Cerebellar nuclear complex (tissue), 1 donor: ENCODE measurements at places on chromosomes 2 and 18.

DNA sequence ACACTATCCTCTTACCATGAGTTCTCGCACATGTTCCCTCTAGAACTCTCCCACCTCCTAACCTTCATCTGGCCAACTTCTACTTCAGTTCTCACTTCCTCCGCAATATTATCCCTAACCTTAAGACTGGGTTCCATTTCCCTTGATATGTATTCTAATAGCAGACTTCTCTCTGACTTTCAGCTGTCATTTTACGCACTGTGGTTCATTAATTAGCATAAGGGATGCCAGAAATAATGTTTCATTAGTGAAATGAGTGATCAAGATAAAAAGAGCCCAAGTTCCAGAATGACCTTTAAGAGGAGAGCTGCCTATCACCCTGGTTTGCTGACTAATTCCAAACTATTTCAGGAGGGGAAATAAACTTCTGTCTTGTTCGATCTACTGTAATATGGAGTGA lies 108.6 kb upstream of the CCDC150 start:
- no peak for DNase-seq

GRCh38 chr2:46550686-46551404 lies 71.5 kb downstream of the TMEM247 start:
- DNase-seq, result no peak

DNA sequence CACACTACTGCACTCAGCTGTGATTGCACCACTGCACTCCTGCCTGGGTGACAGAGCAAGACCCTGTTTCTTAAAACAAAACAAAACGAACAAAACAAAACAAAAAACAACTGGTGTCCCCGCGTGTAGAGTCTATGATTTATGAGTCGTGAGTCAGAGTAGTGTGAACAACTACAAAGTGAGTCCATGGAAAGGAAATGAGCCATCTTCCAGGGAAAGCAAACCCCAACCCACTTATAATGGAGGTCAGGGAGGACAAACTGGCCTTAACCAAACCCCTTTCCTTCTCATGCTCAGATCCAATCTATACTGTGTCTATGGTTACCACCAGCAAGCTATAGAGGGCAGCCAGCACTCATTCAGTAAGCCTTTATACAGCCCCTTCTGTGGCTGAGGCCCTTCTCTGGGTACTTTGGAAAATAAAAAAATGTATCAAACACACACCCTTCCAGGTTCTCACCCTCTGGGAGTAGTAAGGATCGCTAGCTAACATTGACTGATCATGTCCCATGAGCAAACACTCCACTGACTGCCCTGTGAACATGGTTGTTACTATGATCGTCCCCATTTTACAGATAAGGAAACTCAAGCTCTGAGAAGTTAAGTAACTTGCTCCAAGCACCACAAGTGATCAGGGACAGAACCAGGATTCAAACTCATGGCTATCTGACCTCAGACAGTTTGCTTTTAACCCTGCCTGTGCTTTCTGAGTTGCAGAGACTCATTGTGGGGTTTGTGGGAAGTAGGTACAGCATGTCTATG lies 24.7 kb upstream of the COLEC12 start:
- DNase-seq, result no peak

DNA sequence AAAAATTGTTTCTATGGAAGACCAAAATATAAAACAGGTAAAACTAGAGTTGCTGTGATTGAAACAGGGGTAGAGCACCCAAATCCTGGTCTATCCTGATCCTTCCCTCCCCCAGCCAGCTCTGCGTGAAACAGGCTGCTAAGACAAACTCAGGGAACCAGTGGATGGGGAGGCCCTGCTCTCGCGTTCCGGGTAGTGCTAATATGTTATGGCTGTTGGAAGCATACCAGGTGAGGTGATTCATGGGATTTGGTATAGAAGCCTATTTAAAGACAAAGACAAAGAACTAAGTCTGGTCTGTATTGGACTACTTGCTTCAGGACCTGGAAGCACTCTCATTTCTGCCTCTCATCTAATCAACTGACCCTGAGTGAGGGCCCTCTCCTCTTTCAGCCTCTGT lies 63.0 kb upstream of the CCBE1 start:
- no peak for DNase-seq

DNA sequence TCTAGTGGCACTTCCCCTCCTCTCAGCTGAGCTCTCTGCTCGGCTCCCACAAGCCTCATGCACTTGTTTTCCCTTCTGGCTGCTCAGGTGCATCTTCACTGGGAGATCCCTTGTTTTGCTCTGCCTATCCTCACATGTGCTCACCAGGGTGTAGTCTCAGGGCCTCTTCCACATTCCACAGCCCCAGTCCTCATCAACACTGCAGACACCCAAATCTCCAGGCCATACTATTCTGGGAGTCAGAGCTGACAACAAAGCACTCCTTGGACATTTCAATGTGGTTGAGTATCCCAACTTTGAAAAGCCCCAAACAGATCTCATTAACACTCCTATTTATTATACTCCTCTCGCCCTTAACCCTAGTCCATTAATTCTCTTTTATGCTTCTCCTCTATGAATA lies 71.3 kb downstream of the CCDC93 start:
- DNase-seq, result no peak

- DNase-seq, result no peak
These were observed 243.2 kb upstream of the HDAC4 start for GRCh38 chr2:239644011-239644410.

DNA sequence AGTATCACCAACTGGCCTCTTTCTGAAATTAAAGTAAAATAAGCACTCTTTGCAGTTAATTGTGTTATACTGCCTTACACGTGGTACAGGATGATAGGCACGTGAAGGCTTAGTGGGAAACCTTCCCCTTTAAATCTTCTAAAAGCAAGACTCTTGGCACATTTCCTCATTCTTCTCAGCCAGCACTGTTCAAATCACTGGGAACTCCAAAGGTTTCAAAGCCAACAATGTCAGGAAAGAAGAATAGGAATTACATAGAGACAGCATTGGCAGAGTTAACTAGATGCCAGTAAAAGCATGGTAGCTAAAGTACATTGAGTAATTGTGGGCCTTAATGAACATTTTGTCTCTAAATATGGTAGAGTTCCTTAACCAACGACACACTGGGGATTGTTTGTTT lies 96.4 kb downstream of the DTNA start:
- no peak for DNase-seq

DNA sequence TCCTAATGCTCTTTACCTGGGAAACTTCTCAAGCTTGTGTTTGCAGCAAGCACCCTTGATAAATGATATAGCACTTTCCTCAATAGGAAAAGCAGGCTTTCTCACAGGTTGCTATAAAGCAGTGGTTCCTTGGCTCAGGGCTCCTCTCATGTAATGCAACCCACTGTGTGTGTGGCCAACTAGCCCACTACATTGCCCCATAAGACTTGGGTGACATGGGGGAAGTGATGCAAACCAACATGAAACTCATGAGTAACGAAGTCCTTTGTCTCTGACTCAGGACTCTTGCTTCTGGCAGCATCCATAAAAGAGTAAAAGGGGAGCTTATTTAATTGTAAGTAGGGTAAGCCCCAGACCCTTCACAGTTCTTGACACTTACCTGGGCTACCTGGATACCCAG lies 106.9 kb downstream of the COL4A4 start:
- DNase-seq, result no peak

DNA sequence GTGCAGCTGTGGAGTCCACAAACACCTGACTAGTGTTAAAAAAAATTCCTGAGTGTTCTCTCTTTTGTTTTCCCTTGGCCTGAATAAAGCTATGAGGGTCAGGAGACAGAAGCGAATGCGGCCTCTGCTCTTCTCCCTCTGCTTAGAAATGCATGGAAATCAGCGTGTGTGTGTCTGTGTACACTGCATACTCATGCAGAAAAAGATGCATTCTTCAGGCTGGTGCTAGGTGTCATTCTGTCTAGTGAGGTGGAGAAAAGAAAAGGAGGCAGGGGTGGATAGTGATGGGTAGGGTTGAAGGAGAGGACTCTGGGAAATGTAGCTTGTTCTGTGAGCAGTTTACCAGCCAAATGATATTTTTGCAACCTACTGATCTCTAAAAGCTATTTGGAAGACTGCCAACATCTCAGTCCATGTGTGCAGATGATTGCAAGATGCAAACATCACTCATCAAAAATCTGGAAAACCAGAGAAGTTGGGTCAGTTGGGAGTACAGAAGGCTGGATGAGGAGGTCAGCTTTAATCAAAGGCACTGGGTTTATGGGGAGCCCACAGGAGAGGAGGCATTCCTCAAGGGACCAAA lies 177.7 kb downstream of the INSIG2 start:
- no peak for DNase-seq

DNA sequence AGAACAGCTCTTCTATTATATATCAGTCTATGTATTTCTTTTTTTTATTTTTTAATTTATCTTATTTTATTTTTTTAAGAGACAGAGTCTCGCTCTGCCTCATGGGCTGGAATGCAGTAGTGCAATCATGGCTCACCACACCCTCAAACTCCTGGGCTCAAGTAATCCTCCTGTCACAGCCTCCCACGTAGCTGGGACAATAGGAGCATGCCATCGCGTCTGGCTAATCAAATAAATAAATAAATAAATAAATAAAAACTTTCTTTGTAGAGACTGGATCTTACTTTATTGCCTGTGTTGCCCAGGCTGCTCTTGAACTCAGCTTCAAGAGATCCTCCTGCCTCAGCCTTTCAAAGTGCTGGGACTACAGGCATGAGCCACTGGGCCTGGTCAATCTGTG lies 117.0 kb downstream of the RBMS1 start:
- DNase-seq, result no peak

DNA sequence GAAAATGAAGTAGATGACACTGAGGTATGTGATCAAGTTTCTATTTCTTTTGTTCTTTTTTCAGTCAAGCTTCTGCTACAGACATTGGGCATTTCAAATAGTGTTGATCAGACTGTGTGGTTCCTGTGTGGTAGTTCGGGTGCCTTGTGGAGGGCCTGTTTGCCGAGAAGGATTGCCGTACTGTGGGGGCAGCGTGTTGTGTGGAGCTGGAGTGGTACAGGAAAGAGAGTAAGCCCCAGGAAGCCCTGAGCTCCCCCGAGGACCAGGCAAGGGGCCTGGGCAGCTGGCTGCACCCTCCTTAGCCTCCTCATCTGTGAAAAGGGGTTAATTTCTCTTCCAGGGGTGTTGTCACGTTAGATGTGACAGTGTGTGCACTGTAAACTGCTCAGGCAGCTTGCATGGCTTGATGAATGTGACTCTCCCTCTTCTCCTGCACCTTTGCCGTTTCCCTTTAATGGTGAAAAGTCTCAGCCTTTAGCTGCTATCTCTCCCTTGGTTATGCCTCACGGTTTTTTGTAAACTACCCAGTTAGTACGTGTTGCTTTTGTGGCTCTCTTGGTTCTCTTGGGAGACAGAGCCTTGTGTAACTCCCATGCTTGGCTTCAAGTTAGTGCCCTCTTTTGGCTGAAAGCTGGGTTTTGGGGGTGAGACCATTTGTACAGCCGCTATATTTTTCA lies 19.5 kb downstream of the C2orf74 start:
- no peak for DNase-seq

GRCh38 chr2:72431737-72432136 lies 284.1 kb upstream of the CYP26B1 start:
- DNase-seq, result no peak

DNA sequence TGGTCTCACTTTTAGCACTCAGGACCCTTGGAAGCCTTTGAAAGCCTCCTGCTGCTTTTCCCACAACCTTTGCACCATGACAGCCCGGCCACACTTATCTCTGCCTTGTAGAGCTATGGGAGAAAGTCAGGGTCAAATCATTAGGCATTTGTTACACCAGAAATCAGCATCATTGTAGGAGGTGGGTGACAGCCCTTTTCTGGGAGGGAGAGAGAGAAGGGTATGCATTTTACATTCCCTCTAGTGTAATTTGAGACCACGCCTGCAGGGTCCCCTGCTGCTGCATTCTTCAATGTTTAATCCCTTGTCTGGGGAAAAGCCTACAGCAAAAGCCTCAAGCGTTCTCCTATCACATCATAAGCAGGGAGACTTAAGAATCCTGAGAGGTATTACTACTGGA lies 766.8 kb upstream of the FAM98A start:
- no peak for DNase-seq

GRCh38 chr2:219737270-219737691 lies 109.9 kb downstream of the SLC4A3 start:
- no peak for DNase-seq

DNA sequence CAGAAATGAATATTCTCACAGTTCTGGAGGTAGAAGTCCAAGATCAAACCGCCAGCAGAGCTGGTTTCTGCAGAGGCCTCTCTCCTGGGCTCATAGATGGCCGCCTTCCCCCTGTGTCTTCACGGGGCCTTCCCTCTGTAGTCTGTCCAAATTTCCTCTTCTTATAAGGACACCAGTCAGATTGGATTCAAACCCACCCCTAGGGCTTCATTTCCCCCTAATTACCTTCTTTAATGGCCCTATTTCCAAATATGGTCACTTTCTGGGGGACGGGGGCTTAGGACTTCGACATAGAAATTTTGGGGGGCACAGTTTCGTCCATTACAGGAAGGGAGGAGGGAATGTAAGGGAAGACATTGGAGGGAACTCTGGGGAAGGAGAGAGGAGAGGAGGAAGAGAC lies 132.6 kb downstream of the DDX1 start:
- DNase-seq, result no peak

- DNase-seq, result peak; percentile 14
These were observed 24.3 kb downstream of the ASAP2 start for GRCh38 chr2:9230881-9231280.

- no peak for DNase-seq
These were observed 41.9 kb downstream of the RHOB start for GRCh38 chr2:20488782-20489181.

DNA sequence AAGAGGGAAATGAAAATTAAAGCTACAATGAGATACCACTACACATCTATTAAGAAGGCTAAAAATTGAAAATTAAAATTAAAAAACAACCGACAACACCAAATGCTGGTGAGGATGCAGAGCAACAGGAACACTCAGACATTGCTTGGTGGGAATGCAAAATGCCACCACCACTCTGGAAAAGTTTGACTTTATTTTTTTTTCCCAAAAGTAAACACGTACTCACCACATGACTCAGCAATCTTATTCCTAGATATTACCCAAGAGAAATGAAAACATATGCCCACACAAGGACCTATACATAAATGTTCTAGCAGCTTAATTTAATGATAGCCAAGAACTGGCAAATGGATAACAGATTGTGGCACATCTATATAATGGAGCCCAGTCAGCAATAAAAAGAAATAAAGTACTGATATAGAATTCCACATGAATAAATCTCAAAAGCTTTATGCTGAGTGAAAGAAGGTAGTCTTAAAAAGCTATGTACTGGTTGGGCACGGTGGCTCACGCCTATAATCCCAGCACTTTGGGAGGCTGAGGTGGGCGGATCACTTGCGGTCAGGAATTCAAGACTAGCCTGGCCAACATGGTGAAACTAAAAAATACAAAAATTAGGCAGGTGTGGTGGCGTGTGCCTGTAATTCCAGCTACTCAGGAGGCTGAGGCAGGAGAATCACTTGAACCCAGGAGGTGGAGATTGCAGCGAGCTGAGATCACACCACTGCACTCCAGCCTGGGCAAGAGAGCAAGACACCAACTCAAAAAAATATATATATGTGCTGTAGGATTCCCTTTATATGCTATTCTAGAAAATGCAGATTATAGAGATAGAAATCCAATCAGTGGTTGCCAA lies 4.2 kb upstream of the PROC start:
- no peak for DNase-seq
